Cortex of kidney (tissue), 1 donor: ENCODE measurements at places on chromosomes 5 and 9.

GRCh38 chr9:116133163-116133562, 20.4 kb upstream of the PAPPA start:
- DNase-seq: no peak

DNA sequence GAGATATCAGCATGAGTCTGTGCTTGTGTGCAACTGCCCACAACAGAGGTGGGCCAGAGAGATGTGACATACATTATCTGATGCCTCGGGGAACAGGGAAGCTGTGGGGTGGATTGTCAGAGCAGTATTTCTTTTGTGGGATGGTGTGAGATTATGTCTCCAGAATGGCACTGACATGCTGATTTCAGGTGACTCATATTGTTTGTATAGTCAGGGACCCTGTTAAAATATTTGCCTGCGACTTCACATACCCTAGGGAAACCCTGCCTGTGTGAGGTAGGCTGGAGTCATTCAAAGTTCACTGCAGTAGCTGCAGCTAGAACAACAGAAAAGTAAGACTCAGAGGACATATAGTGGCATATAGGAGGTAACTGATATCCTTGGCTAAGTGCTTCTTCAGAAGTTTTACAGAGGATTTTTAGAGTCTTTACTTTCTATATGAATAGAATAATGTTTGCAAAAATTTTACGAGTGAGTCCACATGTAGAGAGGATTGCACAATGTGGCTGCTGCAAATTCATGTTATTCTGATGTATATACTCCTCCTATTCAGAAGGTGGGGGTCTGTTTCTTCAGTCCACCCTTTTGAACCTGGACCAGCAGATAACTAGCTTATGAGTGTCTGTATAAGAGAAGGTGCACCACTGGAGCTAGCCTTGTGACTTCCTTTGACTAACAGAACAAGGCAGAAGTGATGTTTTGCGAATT, 89.3 kb downstream of the MACIR start:
- DNase-seq: no peak

GRCh38 chr5:44645502-44645901, 163.2 kb upstream of the MRPS30 start:
- DNase-seq: no peak

- no peak for DNase-seq
These were observed 227.6 kb upstream of the IRX4 start for GRCh38 chr5:2110137-2110933.

- no peak for DNase-seq
These were observed 6.5 kb downstream of the ADAMTS13 start for GRCh38 chr9:133428617-133429101.

- no peak for DNase-seq
These were observed 570.6 kb upstream of the CLINT1 start for GRCh38 chr5:158429564-158429963.

- no peak for DNase-seq
These were observed 71.0 kb upstream of the ICE1 start for GRCh38 chr5:5351288-5351979.

DNA sequence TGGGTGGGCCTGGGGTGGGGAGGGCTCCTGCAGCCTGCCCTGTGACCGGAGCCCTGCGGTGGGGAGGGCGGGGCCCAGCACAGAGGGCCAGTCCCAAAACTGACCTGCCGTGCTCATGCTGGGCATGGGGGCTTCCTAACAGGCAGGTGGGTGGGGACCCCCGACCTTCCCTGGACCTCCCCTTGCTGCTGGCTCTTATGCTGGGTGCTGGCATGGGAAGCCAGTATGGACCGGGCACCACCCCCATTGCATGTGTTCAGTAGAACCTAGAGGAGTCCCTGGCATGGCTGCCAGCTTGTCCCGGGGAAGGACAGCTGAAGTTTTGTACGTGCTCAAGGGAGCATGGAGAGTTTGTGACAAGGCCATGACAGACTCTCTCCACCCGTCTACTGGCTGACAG, 37.1 kb downstream of the WNK2 start:
- DNase-seq: no peak

- DNase-seq: no peak
These were observed 48.9 kb downstream of the CFAP90 start for GRCh38 chr5:7801891-7802614.

DNA sequence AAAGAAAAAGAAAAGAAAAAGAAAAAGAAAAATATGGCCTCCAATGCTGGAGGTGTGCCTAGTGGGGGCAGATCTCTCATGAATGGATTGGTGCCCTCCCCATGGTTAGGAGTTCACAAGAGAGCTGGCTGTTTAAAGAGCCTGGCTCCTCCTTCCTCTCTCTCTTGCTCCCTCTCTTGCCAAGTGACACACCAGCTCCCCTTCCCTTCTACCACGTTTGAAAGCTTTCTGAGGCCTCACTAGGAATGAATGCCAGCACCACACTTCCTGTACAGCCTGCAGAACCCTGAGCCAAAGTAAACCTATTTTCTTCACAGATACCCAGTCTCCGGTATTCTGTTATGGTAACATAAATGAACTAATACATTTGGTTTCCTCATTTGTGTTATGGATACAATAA, 14.4 kb upstream of the GALNT10 start:
- no peak for DNase-seq

DNA sequence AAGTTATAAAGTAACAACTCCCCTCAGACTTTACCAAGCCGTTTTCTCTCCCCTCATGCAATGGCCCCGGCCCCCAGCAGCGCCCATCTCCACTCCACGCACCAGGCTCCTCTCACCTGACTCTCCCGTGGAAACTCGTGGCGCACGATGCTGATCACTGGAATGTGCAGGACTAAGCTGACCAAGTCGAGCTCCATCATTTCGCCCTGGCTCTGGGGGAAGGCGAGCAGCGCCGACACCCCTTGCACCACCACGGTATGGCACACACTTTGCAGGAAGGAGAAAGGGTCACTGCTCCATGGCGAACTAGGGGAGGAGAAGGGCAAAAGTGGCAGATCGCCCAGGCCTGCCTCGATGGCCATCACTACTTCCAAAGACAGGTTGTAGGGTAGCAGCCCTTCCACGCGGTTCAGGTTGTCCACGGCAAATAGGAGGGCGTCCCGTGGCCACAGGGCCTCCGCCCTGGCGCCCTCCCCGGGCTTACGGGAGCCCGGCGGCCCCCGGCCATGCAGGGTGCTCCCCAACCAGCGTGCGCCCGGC, 1.2 kb downstream of the GRIN3A start:
- DNase-seq: no peak

DNA sequence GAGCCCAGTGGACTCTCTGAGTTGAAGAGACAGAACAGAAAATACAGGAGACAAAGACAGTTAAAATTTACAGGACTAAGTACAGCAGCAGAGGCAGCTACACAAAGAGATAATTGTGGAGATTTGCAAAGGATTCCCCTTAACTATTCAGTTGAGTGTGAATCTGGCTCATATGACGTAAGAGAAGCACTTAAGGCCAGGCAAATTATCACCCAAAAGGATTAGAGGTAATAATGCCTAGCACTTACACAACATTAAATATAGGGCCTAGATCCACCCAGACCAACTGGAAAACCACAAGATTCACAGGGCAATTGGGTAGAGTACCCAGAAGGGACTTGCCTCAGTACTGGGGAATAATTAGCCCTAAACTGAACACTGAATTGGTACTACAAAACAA, 41.3 kb downstream of the ADAMTS6 start:
- no peak for DNase-seq

GRCh38 chr9:90017679-90018078, 412.9 kb downstream of the GADD45G start:
- no peak for DNase-seq

GRCh38 chr5:24854350-24854749, 209.6 kb upstream of the CDH10 start:
- no peak for DNase-seq

- no peak for DNase-seq
These were observed 269.4 kb downstream of the CWC27 start for GRCh38 chr5:65037831-65038815.

GRCh38 chr9:133992780-133993634, 883 bp upstream of the VAV2 start:
- DNase-seq: no peak

DNA sequence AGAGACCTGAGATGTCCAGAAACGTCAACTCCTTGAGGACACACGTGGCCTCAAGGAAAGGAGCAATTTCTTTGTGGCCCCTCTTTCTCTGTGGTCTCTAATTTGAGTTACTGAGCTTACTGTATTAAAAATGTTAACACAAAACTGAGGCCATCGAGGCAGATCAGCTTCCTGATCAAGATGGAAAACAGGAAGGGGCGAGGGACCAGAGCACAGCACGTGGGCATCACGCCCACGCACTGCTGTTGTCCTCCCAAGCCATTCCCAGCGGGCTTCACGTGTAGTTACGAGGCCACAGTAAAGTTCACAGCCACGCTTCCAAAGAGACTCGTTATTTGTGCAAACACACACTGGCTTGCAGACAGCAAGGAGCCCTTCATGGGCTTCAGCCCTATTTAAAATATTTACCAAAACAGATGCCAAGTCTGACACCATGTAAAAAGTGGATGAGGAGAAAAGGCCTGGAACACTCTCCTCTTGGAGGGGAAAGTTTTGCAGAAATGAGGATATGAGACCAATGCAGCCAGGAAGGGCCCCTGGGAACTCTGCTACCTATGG, 149.5 kb downstream of the ROR2 start:
- DNase-seq: no peak

GRCh38 chr9:118618849-118619248, 750.4 kb downstream of the BRINP1 start:
- no peak for DNase-seq

DNA sequence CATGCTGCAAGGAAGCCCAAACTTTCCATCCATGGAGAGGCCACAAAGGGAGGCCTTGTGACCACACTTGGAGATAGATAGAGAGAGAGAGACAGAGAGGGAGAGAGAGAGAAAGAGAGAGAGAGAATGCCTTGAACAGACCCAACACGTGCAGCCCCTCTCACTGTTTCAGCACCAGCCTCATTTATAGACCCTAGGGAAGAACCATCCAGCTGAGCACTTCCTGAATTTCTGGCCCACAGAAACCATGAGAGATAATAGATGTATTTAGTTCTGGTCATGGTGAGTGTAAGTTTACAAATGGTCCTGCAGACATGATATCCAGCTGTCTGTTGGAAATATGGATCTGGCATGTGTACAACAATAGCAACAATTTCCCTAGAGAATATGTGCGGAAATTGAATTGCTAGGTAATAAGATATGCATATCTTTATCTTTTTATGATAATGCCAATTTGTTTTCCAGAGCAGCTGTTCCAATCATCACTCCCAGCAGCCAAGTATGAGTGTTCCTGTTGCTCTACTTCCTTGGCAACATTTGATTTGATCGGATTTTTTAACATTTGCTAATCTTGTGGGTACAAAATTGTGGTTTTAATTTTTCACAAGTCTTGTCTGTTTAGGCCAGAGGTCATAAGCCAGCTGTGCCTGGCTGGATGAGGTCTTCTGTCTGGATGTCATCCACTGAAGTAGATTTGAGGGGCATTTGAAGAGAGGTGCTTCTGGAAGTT, 217.3 kb upstream of the IL12B start:
- DNase-seq: no peak

DNA sequence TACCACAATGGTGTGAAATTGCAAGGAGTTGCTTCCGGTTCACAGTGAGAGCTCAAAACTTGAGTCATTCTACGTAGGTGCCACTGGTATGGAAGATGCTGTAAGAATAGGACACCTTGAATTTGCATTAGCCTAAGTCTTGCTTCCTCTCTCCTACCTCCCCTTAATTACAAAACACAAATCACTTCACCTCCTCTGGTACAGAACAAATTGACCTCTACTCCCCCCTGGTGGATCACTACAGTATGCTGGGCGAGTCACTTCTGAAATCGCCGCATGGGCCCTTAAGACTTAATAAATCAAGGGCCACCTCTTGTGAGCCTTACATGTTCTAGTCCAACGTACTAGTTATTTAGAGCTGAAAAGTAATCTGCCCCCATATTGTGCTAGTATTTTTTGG, 145.3 kb upstream of the SMARCA2 start:
- DNase-seq: no peak

GRCh38 chr5:139492700-139493192, 10.2 kb upstream of the STING1 start:
- no peak for DNase-seq

- DNase-seq: no peak
These were observed 40.4 kb downstream of the C5 start for GRCh38 chr9:121009650-121010049.

- DNase-seq: no peak
These were observed 1.2 kb downstream of the RNF224 start for GRCh38 chr9:137228506-137228967.

DNA sequence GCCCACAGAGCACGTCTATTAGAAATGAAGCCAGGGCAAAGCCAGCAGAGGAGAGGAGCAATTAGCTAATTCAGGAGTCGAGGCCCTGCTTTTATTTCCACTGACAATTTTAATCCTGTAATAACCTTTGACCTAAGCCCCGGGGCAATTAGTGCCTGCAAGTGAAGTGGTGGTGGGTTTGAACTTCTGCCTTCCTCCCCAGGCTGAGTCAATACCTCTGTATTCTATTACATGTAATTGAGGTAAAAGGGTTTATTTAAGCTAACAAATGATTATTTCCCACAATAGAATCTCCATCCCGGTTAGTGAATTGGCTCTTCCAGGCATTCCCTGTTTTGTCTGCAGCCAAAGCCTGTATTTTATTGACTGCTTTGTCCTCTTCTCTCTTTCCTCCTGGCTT, 49.9 kb downstream of the FGF18 start:
- no peak for DNase-seq

DNA sequence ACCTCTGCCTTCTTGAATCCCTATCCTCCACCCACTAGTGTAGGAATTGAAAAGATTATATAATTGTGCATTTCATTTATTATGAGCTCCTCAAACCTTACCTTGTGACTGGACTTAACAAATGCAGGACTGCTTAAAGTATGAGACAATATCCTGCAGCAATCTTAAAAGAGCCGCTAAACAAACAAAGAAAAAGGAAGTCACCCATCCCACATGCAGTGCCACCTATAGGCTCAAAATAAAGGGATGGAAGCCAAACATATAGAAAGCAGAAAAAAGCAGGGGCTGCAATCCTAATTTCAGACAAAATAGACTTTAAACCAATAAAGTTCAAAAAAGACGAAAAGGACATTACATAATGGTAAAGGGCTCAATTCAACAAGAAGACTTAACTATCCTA, 8.7 kb downstream of the PCAT7 start:
- DNase-seq: no peak

GRCh38 chr5:174736331-174736721, 11.9 kb downstream of the MSX2 start:
- no peak for DNase-seq

GRCh38 chr5:13501176-13501575, 443.3 kb downstream of the DNAH5 start:
- no peak for DNase-seq

GRCh38 chr5:132438917-132439316, 51.7 kb downstream of the IRF1 start:
- no peak for DNase-seq

GRCh38 chr5:54821445-54822323, 163.7 kb downstream of the ESM1 start:
- DNase-seq: no peak

- DNase-seq: no peak
These were observed 459.0 kb downstream of the TLE4 start for GRCh38 chr9:80030801-80031200.

DNA sequence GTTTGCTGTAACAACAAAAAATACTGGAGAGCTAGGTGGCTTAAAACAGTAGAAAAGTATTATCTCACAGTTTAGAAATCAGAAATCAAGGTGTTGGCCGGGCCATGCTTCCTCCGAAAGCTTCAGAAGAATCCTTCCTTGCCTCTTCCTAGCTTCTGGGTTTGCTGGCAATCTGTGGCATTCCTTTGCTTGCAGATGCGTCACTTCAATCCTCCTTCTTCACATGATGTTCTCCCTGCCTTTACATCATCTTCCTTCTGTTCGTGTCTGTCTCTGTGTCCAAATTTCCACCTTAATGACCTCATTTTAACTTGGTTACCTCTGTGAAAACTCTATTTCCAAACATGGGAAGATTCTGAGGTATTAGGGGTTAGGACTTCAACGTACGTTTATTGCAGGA, 90.4 kb upstream of the CHD1 start:
- DNase-seq: no peak
